Bronchial epithelial cell (primary cell): ENCODE measurements at places on chromosomes 7 and 10.

DNA sequence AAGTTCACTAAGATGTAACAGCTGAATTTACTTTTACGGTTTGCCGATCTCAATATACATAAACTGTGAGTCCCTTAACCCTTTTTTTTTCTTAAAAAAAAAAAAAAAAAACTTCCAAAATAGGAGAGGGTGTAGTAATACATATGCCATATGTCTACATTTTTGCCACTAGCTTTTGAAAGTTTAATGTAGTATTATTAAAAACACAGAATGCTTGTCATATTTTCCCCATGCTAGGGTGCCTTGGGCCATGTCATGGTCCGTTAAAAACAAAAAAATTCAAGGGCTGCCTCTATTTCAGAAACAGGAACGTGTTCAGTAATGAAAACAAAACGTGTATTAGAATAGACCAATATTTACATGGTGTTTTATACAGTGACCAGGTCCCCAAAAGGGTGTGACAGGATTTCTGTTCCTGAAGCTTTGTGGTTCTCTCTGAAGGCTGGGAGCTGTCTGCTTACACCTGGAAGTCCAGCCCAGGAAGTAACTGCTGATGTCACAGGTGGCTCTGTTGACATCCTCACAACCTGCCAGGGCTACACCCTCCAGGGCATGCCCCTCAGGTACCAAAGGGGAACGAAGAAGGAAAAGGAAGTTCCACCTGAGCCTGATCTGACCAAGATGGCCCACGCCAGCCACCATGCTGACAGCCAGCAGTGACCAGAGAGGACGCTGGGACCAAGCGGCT is 79.0 kb downstream of the COBL start:
- no peak for DNase-seq

DNA sequence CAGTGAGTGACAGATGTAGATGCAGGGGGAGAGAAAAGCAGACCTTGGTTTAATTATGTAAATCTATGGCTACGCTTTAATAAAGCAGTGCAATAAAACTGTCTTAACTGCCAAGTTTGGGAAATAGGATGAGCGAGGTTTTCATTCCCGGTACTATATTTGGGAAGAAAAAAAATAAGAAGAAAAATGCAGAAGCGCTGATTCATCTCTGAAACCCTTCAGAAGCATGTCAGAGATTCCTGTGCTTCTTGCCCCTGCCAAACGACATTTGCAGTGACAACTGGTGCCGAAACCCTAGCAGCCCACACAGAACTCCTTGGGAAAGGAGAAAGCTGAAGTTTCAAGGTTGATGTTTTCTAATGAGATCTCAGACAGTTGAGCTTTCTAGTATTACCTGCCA is 380.7 kb downstream of the REEP3 start:
- no peak for DNase-seq

- peak; percentile 91 for DNase-seq
These were observed 4.1 kb downstream of the ARMC3 start for GRCh38 chr10:22931948-22932347.

DNA sequence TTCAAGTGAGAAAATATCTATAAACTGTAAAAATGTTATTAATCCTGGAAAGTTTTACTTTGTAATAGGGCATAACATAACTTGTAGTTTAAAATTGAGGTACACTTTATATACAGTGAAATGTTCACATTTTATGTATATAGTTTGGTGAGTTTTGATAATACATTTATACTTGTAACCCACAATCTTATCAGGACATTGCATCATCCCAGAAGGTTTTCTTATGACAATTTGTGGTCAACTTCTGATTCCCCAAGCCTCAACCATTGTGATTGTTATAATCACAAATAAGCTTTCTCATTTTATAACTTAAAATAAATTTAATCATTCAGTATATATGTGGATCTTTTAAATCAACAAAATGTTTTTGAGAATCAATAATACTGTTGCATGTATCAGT is 151.1 kb downstream of the TFPI2 start:
- no peak for DNase-seq

GRCh38 chr7:910441-910861 is 34.1 kb downstream of the GET4 start:
- no peak for DNase-seq

GRCh38 chr7:74228951-74229900 is 19.4 kb downstream of the LAT2 start:
- no peak for DNase-seq

GRCh38 chr10:10779511-10779910 is 238.2 kb upstream of the CELF2 start:
- no peak for DNase-seq

GRCh38 chr10:86389441-86390193 is 23.0 kb upstream of the GRID1 start:
- DNase-seq, result no peak
